ENCODE measurements at places on chromosomes 5 and 9.

GRCh38 chr9:98698856-98699255, 9.9 kb downstream of the GABBR2 start:
- peak; percentile 29 for DNase-seq

- DNase-seq, result no peak
Measured at GRCh38 chr5:140239939-140240700, 62.8 kb downstream of the PFDN1 start.

DNA sequence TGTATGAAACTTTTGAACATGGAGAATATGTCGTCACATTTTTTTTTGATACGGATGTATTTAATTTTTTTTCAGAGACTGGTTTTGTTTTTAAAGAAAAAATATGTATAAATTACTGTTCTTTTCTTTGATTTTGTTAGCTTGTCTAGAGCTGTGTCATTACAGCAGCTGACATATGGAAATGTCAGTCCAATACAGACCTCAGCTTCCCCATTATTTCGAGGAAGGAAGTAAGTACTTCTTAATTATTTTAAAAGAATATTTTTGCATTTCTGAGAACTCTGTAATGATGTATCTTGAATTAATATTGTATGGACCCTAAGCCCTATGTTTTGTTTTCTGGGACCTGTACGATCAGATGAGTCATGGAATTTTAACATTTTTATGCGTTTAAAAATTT, 7.6 kb downstream of the TENT2 start:
- DNase-seq, result no peak

- DNase-seq, result no peak
Measured at GRCh38 chr9:126375386-126375785, 48.8 kb downstream of the MVB12B start.

GRCh38 chr9:37026113-37026930, 7.7 kb downstream of the PAX5 start:
- no peak for DNase-seq

Measured in retinal pigment epithelial cell (primary cell).